ENCODE measurements at places on chromosomes 1 and 21. TPM values are rescaled to one million over a fixed set of nuclear protein-coding genes. Genes with fewer than 3 reads are reported as not detected.

The SAMSN1 gene
- 21.0 TPM for total RNA-seq

The LRRC8C gene
- 14.8 TPM for total RNA-seq

The NGF gene
- not detected for total RNA-seq

The NDUFS5 gene
- total RNA-seq, result 333 TPM

The C1orf35 gene
- total RNA-seq, result 0.58 TPM

The ITLN2 gene
- total RNA-seq, result not detected

The WNT2B gene
- 2.7 TPM for total RNA-seq

The ZNF697 gene
- 1.8 TPM for total RNA-seq

DNA sequence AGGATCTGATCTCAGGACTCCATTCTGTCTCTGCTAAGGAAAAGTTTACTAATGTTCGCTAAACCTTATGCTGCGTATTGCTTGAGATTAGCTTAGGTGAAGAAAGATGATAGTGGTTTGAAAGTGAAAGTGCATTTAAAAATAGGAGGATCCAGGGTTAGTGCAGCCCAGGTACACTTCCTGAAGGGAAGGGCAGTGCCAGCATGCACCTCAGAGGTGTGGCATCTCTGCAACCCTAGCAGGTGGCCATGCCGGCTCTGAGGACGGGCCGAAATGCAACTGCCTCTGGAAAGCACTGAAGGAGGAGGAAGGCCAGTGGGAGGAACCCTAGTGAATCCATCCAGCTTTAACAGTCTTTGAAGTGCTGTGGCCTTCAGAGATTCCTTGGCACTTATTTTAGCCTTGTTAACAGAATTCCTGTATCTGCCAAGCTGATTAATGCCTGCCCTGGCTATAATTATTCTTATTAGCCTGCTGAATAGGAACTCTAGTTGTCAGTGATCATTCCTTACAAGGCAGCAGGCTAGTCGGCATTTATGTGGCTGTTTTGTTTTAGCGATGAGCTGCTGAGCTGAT lies 5.5 kb downstream of the PTGFRN start:
- no peaks in the 10 kb centered on the region for H3K36me3 ChIP-seq
- peak; percentile 69 for DNase-seq
- H3K27me3 ChIP-seq, result no peaks in the 10 kb centered on the region
- peak overlapping the region; percentile 23 for H3K4me3 ChIP-seq
- H3K27ac ChIP-seq, result peak overlapping the region; percentile 59
- peaks cover 12% of the 10 kb centered on the region for H3K4me1 ChIP-seq

DNA sequence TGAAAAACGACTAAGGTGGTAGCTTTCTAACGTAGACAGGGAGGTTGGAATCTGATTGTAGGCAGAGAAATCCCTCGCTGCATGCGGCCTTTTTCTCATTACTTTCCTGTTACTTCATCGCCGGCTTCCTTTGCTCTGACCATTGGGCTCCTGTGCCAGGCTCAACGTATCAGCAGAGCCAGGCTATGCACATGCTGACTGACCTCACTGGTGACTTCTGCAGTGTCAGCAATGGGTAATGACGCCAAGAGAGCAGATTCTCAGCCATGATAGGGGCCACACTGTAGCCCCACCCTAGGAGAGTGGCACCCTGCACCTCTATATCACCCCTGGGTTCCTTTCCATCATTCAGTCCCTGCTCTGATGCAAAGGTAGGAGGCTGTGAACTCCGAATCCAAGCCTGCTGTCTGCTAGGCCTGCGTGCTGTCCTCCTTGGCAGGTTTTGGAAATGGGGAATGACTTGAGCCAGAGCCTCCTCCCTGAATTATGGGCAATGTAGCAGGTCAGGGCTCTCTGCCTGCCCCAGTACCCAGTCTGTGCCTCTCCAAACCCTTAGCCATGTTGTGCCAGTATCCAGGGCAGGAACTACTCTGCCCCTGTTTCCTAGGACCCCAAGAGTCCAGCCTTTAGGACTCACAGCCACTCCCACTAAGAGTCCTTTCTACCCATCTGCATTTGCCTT lies 11.4 kb downstream of the PPFIA4 start:
- H3K27ac ChIP-seq, result peak overlapping the region; percentile 77
- no peaks in the 10 kb centered on the region for H3K36me3 ChIP-seq
- H3K27me3 ChIP-seq, result no peaks in the 10 kb centered on the region
- DNase-seq, result no peak
- peaks cover 36% of the 10 kb centered on the region for H3K4me1 ChIP-seq

DNA sequence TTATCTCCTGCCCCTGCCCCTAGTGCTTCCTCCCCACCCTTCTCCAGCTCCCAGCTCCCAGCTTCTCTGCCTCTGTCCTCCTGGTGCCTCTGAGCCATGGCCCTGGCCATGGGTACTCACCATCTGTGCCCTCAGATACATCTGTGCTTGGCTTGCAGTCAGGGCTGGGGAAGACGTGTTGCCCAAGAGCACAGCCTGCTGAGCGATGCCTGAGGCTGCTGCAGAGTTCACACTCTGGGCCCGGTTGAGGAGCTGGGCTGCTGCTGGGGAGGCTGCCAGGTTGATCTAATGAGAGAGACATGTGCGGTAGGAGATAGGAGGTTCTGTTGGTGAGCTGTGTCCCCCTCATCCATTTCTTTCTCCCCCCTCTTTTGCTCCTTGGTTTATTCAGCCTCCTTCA lies 49.4 kb upstream of the A3GALT2 start:
- H3K27ac ChIP-seq, result no peak overlapping the region
- peaks cover 61% of the 10 kb centered on the region for H3K36me3 ChIP-seq
- H3K27me3 ChIP-seq, result no peaks in the 10 kb centered on the region
- DNase-seq, result no peak

GRCh38 chr1:3444298-3444697 lies 10.2 kb upstream of the ARHGEF16 start:
- DNase-seq, result no peak
- no peaks in the 10 kb centered on the region for H3K4me1 ChIP-seq
- H3K27me3 ChIP-seq, result no peaks in the 10 kb centered on the region
- no peaks in the 10 kb centered on the region for H3K36me3 ChIP-seq

DNA sequence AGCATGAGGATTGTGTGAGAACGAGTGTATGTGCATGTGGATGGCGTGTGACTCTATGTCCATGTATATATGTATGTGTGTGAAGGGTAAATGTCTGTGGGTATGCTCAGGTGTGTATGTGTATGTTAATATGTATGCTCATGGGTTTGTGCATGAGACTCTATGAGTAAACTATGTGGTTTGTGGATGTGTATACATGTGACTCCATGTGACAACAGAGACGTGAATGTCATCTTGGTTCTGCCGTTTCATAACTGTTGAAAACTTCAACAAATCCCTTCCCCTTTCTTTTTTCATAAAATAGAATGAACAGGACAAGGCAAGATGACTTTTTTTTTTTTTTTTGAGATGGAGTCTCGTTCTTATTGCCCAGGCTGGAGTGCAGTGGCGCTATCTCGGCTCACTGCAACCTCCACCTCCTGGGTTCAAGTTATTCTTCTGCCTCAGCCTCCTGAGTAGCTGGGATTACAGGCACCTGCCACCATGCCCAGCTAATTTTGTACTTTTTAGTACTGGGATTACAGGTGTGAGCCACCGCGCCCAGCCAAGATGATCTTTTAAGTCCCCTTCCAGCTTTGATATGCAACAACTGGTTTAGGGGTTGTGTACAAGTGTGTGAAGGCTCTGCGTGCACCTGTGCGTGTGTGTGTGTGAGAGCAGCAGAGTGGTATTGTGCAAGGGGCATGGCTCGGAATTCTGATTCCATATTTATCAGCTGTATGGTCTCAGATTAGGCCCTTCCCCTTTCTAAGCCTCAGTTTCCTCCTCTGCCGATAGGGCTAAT lies 106.3 kb downstream of the EBNA1BP2 start:
- H3K27ac ChIP-seq, result no peak overlapping the region
- no peak overlapping the region for H3K4me3 ChIP-seq
- no peaks in the 10 kb centered on the region for H3K36me3 ChIP-seq
- no peak for DNase-seq
- no peaks in the 10 kb centered on the region for H3K27me3 ChIP-seq

- H3K4me1 ChIP-seq, result no peaks in the 10 kb centered on the region
- DNase-seq, result no peak
- no peak overlapping the region for H3K27ac ChIP-seq
- H3K4me3 ChIP-seq, result no peak overlapping the region
- no peaks in the 10 kb centered on the region for H3K27me3 ChIP-seq
- H3K36me3 ChIP-seq, result no peaks in the 10 kb centered on the region
Measured at GRCh38 chr21:14073615-14074014, 137.1 kb downstream of the LIPI start.

- no peaks in the 10 kb centered on the region for H3K4me1 ChIP-seq
- H3K4me3 ChIP-seq, result no peak overlapping the region
- no peak overlapping the region for H3K27ac ChIP-seq
Measured at GRCh38 chr1:22323846-22324504, 127.7 kb upstream of the ZBTB40 start.

GRCh38 chr1:181050922-181051321 lies 17.1 kb downstream of the MR1 start:
- peaks cover 56% of the 10 kb centered on the region for H3K36me3 ChIP-seq
- no peak overlapping the region for H3K4me3 ChIP-seq
- DNase-seq, result no peak

GRCh38 chr21:42397746-42398394 lies 2.0 kb upstream of the TMPRSS3 start:
- peaks cover 3% of the 10 kb centered on the region for H3K4me1 ChIP-seq
- DNase-seq, result no peak
- no peaks in the 10 kb centered on the region for H3K27me3 ChIP-seq

- peaks cover 20% of the 10 kb centered on the region for H3K36me3 ChIP-seq
- H3K27me3 ChIP-seq, result no peaks in the 10 kb centered on the region
- H3K4me1 ChIP-seq, result peaks cover 28% of the 10 kb centered on the region
- peak overlapping the region; percentile 60 for H3K27ac ChIP-seq
- no peak for DNase-seq
- H3K4me3 ChIP-seq, result no peak overlapping the region
Measured at GRCh38 chr1:26799479-26800142, 11.9 kb downstream of the PIGV start.

DNA sequence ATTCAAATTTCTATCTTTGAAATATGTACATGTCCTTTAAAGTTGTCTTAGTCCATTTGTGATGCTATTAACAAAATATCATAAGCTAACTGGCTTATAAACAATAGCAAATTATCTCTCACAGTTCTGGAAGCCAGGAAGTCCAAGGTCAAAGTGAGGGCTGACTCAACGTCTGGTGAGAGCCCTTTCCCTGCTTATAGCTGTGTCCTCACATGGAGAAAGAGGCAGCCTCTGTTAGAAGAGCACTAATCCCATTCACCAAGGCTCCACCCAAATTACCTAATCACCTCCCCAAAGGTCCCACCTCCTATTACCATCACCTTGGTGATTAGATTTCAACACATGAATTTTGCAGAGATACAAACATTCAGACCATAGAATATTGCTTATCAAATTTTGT lies 450.1 kb upstream of the BEND5 start:
- H3K36me3 ChIP-seq, result no peaks in the 10 kb centered on the region
- H3K27me3 ChIP-seq, result no peaks in the 10 kb centered on the region
- H3K27ac ChIP-seq, result no peak overlapping the region
- no peak overlapping the region for H3K4me3 ChIP-seq
- DNase-seq, result no peak

GRCh38 chr1:180923021-180923841 lies 10.5 kb downstream of the KIAA1614 start:
- H3K36me3 ChIP-seq, result peaks cover 5% of the 10 kb centered on the region
- DNase-seq, result peak; percentile 50
- no peak overlapping the region for H3K4me3 ChIP-seq

DNA sequence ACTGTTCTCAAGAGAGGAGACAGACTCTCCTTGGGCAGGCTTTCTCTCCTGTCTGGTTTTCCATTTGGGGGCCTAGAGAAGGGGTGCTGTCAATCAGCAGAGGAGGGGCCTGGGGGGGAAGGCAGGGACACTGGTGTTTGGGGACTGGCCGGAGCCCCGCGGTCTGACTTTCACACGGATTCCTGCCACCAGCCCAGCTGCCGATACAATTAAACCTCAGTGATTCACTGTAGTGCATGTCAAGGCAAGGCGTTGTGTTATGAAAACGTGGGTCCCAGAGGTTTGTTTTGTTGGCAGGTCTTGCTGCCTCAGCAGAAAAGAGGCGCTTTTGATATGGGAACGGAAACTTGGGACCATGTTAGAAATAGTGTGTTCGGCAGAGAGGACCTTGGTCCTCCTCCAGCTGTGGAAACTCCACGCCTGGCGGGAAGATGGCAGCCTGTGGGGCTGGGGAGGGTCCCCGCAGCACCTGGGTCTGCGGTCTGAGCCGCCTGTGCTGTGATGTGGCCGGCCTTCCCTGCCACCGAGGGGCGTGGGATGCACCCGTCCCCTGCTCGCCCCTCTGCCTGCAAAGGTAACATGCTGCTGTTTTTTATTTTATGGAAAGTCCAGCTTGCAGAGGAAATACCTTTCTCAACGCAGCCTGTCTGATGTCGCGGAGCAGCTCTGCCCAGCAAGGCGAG lies 47.6 kb downstream of the SPSB1 start:
- H3K4me1 ChIP-seq, result peaks cover 47% of the 10 kb centered on the region
- H3K27ac ChIP-seq, result no peak overlapping the region
- no peaks in the 10 kb centered on the region for H3K27me3 ChIP-seq

GRCh38 chr21:34974162-34974981 lies 74.7 kb downstream of the RUNX1 start:
- peaks cover 5% of the 10 kb centered on the region for H3K4me1 ChIP-seq
- no peak overlapping the region for H3K4me3 ChIP-seq
- peak; percentile 43 for DNase-seq
- no peak overlapping the region for H3K27ac ChIP-seq

- H3K36me3 ChIP-seq, result no peaks in the 10 kb centered on the region
- H3K4me3 ChIP-seq, result peak overlapping the region; percentile 56
- H3K27ac ChIP-seq, result peak overlapping the region; percentile 67
- peaks cover 63% of the 10 kb centered on the region for H3K4me1 ChIP-seq
- no peak for DNase-seq
Measured at GRCh38 chr1:170664828-170665612, 1.1 kb downstream of the PRRX1 start.

GRCh38 chr1:37926038-37926924 lies 20.6 kb downstream of the INPP5B start:
- no peaks in the 10 kb centered on the region for H3K27me3 ChIP-seq
- no peak overlapping the region for H3K27ac ChIP-seq
- H3K4me1 ChIP-seq, result peaks cover 28% of the 10 kb centered on the region
- H3K36me3 ChIP-seq, result peaks cover 17% of the 10 kb centered on the region
- no peak overlapping the region for H3K4me3 ChIP-seq

DNA sequence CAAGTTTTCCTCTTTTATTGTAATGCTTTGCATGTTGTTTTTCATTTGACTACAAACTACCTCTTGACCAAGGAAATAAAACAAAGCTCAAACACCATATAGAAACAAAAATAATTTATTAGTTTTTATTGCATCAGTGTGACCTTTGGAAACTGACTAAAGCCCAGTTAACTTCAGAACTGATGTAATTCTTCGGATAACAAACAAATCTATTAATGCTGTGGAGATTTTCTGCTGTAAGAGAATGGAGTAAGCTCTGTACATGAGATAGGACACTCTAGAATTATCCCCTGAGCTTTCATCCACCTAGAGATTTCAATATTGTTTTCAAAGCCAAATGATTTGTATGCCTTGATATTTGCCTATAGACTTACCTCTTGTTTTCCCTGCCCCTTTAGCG lies 154.0 kb upstream of the KCNK2 start:
- H3K27ac ChIP-seq, result no peak overlapping the region
- H3K36me3 ChIP-seq, result no peaks in the 10 kb centered on the region
- no peaks in the 10 kb centered on the region for H3K27me3 ChIP-seq
- no peaks in the 10 kb centered on the region for H3K4me1 ChIP-seq

- H3K4me1 ChIP-seq, result peaks cover 30% of the 10 kb centered on the region
- H3K36me3 ChIP-seq, result peaks cover 19% of the 10 kb centered on the region
- H3K27me3 ChIP-seq, result no peaks in the 10 kb centered on the region
- H3K27ac ChIP-seq, result peak overlapping the region; percentile 35
- H3K4me3 ChIP-seq, result no peak overlapping the region
Measured at GRCh38 chr1:51284487-51284954, 45.8 kb downstream of the TTC39A start.
